NCI-H774 (cell line): ENCODE measurements at places on chromosomes 7 and 10.

DNA sequence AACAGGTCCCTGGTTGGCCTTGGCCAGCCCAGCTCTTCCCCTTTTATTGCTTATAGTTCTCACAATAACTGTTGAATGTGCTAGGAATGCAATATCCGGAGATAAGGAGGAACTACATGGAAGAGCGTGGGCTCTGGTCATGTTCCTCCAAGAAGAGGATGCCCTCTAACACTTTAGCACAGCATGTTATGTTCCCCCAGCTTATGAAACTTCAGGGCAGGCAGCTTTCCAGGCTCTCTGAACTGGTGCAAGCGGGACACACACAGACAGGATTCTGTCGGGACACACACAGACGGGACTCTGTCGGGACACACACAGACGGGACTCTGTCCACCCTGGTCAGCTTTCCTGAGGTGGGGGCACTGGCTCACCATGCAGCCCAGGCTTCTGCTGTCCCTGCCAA, 141.6 kb downstream of the PKD1L1 start:
- DNase-seq = no peak

- no peak for DNase-seq
These were observed 301.0 kb upstream of the IMMP2L start for GRCh38 chr7:111863269-111863668.

- no peak for DNase-seq
These were observed 635 bp downstream of the ZNF12 start for GRCh38 chr7:6705959-6706665.

- no peak for DNase-seq
These were observed 224.1 kb downstream of the ADARB2 start for GRCh38 chr10:1513221-1513620.

- DNase-seq = no peak
These were observed 24.5 kb downstream of the SCD start for GRCh38 chr10:100371482-100372027.
